ENCODE measurements at places on chromosomes 7 and 10.

GRCh38 chr7:21624320-21624719 lies 81.5 kb downstream of the DNAH11 start:
- no peak for DNase-seq

DNA sequence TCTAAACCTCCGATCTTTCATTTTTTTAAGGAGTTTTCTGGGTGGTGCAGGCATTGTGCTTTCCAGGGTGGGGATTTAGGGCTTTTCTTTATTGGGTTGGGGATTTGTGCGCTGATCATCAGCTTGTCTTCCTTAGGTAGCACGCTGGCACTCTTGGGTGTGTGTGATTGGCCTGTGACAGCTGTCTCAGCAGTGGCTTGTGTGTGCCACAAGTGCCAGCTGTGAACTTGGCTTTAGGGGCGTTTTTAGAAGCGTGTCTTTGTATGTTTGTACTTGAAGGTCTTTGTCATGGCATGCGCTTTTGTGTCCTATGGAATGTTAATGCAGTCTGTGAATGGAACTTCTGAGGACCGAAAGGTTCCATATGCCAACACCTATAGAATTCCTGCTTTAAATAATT lies 788 bp downstream of the AKAP9 start:
- DNase-seq, result peak; percentile 24

GRCh38 chr7:20122073-20122472 lies 95.1 kb downstream of the MACC1 start:
- DNase-seq, result no peak

GRCh38 chr10:130962240-130963051 lies 349.1 kb downstream of the TCERG1L start:
- no peak for DNase-seq

All from kidney capillary endothelial cell (primary cell).